Hair follicle dermal papilla cell (primary cell): ENCODE measurements at places on chromosomes 3 and 15. TPM values are rescaled to one million over a fixed set of nuclear protein-coding genes. Genes with fewer than 3 reads are reported as not detected.

The C3orf49 gene
- not detected in 2 replicates for total RNA-seq

The KLF15 gene
- total RNA-seq: 0.49 and 1.1 TPM in 2 replicates

The EIF4G1 gene
- 274 and 300 TPM in 2 replicates for total RNA-seq

The CLEC3B gene
- total RNA-seq: 8.5 and 9.9 TPM in 2 replicates

The ADAMTS17 gene
- total RNA-seq: 0.16 and 0.24 TPM in 2 replicates

The CYP1A2 gene
- total RNA-seq: not detected in 2 replicates

The COMMD4 gene
- 47.5 and 56.5 TPM in 2 replicates for total RNA-seq

The DUOXA2 gene
- not detected in 2 replicates for total RNA-seq

The BCHE gene
- 2.2 and 2.4 TPM in 2 replicates for total RNA-seq

The ERC2 gene
- total RNA-seq: 0.12 and 0.32 TPM in 2 replicates

The OR4F6 gene
- total RNA-seq: not detected in 2 replicates

The PAQR9 gene
- not detected in 2 replicates for total RNA-seq

The FOXB1 gene
- not detected in 2 replicates for total RNA-seq
